ENCODE measurements at places on chromosomes 2 and 18.

DNA sequence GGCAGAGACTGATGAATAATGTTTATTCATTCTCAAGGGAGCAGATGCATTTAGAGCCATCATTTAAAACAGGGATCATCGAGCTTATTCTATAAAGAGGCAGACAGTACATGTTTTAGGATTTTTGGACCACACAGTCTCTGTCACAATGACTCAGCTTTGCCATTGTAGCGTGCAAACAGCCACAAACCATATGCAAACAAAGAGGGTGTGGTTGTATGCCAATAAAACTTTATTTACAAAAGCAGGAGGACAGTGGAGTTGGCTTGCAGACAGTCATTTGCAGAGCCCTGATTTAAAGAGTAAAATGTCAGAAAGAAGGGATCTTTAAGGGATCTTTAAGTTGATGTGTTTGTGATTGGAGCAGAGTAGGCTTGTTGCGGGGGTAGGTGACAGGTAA, 51.5 kb downstream of the SMIM21 start:
- DNase-seq, result no peak

GRCh38 chr2:221434142-221434541, 138.0 kb downstream of the EPHA4 start:
- DNase-seq, result no peak

GRCh38 chr2:160695402-160696086, 201.9 kb upstream of the RBMS1 start:
- no peak for DNase-seq

DNA sequence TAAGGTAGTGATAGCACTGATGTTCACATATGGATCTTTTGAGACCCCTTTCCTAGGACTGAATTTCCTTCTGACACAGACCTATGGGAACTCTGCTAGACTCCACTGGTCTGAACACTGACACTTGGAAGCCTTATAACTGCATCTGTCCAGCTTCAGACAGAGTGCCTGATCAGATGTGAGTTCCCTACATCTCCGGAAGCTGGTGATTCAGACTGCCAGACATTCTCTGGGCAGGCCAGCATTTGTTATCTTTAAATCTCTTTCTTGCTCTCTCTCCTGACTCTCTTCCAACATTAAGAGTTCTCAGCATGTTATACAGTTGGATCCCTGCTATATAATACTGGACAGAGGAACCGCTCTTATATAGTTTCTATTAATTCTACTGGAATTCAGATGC, 408.5 kb downstream of the ZEB2 start:
- DNase-seq, result no peak

DNA sequence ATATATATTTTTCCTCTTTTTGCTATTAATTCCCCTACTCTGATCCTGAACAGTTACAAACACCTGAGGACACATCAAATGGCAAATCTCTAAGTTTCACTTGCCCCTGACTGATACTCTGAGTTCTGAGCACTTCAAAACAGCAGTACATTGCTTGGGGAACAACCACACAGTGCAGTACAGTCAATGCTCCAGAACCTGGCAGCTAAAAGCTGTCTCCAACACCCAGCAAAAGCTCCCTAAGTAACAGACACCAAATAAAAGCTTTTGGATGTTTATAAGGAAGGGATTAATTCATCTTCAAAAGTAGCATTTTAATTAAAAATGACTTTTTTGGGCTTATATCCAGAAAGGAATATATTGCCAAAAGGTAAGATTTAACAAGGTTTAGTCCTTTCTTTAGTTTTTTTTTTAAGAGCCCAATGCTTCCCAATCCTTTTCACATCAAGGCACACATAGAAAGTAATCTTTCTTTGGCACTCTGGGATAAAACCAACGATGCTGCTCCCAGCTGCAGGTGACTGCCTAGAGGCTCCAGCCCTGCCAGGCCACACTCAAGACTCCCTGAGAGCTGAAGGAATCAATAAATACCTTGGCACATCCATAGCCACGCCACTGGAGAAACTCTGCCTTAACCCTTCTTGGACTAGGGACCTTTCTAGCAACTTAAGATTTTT, 164.9 kb upstream of the ZFP36L2 start:
- DNase-seq, result no peak

- DNase-seq, result no peak
These were observed 19.5 kb downstream of the SIGLEC15 start for GRCh38 chr18:45844938-45845337.

DNA sequence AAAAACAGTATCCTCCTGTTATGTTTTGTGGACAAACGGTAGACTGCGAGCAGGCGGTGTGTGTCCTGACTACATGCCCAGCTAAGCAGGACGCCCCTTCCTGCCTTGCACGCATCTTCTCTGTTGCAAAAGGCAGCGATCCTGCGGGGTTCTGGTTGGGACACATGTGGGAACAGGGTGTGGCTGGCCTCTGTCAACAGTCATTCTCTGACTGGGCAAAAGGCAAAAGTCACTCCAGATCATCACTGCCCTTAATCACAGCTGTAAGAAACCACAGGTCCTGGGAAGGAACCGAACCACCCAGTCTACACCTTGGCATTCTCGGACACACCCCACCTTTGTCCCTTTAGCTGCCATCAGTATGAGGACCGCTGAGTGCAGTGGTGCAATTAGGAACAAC, 44.3 kb upstream of the TMEM87B start:
- no peak for DNase-seq

DNA sequence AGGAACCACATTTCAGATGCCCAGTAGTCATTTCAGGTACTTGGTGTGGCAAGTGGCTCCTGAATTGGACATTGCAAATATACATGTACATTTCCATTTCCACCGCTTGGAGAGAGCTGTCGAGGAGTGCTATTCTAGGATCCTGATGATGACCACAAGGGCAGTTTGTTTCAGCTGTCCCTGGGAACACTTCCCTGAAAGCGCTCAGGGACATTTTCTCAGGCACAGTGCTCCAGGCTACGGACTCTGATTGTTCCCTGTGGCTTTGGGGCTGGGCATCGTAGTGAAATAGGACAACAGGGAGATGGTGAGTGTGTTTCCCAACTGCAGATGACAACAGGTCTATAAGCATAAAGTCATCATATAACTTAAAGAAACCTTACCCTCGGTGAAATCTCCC, 3.1 kb downstream of the DBI start:
- no peak for DNase-seq

DNA sequence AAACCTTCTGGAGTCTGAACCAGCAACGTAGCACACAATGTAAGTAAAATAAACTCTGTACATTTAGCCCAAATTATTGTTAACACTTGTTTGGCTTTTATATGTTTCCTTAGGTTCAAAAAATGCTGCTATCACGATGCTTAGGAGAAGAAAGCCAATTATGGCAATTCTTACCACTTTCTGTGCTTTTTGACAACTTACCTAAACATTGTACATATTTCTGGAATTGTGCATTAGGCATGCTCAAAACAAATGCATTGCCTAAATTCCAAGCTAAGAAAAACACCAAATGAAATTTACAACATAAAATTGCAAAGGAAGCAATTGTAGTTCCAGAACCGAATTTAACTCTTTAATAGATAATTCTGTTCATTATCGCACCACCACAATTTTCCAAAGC, 585.6 kb upstream of the DSEL start:
- no peak for DNase-seq

DNA sequence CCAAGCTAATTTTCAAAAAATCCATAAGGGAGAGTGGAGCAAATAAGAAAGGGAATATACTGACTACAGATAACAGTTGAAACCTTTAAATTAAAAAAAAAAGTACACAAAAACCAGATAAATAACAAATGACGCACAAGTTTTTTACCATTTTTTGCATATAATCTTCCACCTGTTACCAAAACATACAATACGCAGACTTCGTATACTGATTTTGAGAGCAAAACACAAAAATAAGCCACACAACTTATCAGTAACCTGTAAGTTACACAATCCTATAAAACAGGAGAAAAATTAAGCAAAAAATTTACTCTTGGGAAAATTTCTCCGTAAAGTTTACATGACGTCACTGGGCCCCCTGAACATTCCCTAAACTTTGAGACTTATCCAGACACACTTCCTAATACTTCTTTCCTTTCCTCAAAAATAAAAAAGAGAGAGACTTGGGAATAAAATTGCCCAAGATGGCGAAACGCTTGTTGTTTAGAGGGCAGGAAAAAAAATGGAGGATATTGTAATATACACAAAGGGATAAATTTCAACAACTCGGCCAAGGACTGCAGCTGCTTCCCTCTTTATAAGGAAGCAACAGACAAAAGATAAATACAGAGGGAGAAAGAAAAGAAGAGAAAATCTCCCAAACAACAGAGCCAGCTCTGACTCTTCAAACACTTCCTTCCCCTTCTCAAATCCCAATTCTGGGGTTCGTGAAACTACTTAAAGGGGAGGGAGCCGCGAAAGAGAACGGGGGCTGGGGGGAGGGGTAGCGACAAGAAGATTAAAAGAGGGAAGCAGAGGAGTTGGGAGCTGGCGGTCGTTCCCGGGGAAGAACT, 1.6 kb downstream of the BAZ2B start:
- DNase-seq, result peak; percentile 38

DNA sequence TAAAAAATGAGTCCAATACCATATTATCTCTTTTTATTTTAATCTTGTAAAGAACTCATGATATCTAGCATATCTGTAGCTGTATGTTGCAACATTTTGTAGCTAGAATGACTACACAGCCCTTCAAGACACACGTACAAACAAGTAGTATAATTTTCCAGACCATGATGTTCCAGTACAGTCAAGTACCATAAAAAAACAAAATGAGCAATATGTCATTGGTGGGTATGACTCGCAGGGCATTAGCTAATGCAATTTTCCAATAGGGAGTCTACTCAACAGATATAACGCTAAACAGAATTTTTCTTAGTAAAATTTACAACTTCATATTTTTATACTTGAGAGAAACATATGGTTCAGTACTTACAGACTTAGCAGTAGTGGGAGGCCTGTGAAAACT, 53.6 kb upstream of the UGP2 start:
- DNase-seq, result no peak

GRCh38 chr2:62319070-62319469, 123.2 kb downstream of the B3GNT2 start:
- DNase-seq, result no peak

DNA sequence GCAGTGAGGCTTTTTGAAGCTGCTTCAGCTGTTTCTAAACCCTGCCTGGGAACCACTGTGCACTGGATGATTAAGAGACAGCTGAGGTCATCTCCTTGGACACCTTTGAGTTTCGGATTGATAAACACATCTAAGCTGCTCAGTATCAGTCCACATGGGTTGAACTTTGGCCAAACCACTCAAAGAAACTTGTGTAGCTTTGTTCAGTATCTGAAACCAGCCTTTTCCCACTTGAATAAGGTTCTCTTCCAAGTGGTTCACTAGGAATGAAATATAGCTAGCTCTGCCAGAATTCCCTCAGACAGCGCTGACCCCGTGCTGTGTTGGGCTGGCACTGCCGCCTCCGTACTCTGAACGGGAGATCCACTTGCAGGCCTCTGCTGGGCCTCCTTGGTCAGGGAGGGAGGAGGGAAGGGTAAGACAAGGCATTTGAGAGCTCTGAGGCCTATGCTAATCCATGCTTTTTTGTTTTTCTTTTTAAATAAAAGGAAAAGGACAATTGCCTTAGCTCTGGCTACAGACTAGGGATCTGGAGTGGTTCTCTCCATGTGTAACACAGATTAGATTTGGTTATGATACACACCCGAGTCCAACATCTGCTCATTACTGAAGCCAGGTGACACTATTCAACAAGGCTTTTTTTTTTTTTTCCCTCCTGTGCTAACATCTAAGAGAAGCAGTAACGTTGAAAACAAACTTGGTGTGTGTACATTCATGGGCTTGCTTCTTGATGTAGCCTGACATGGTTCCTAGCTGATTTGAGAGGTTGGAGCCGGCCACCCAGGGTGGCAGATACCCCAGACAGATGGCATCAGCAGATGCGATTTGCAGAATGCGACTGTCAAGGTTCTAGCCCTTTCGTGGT, 67.7 kb downstream of the NCK2 start:
- DNase-seq, result peak; percentile 60

- no peak for DNase-seq
These were observed 78.4 kb upstream of the AQP4 start for GRCh38 chr18:26943906-26944305.

DNA sequence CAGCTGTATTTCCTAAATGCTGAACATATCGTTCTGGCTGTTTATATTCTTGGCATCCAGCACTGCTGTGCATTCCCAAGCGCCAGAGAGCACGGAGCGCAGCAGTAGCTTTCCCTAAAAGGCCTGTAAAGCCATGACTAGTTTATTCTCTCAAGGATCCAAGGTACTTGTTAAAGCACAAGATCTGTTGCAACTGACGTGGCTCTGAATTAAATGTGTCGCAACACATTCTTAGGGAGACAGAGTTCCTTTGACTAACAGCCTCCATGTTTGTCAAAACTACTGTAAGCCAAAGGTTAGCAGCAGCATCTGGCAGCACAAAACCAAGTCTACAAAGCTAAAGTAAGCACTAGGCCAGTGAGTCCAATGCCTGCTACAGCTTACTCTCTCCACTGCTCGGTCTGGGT, 188.6 kb upstream of the FN1 start:
- peak; percentile 95 for DNase-seq

- no peak for DNase-seq
These were observed 39.9 kb downstream of the RPL37A start for GRCh38 chr2:216538538-216538937.

GRCh38 chr2:118124288-118124891, 36.1 kb downstream of the INSIG2 start:
- no peak for DNase-seq

GRCh38 chr2:238563551-238563950, 136.8 kb downstream of the ASB1 start:
- DNase-seq, result no peak

DNA sequence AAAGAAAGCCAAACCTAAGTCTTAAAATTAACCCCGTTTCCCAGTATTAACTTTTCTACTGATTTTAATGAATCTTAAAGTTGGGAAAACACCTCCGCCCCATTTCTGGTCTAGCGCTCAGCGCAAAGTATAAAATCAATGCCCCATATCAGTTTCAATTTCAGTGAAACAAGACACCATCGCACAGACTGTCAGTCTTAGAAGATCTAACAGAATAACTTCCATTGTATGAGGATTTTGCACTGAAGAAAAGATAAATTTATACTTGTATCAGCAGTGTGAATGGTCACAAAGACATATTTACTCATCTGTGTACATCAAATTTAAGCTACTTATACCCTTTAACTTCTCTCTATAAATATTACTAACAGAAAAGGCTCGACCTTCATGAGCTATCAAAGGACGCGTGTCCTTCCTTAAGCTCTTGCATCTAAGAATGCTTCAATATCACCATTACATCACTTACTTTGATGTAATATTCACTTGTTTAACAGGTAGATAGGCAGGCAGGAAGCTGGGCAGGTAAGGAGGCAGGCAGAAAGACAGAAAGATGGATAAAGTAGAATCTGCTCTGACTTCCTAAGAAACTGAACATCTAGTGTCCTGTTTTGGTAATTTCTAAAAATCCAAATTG, 183.0 kb downstream of the TCF4 start:
- DNase-seq, result no peak
